ENCODE measurements at places on chromosomes 6 and 20.
A peak's percentile ranks its signal among the peaks of the same experiment; 100 is the strongest.

GRCh38 chr6:53020005-53020744 lies 25.1 kb upstream of the GSTA4 start:
- no peak for DNase-seq

DNA sequence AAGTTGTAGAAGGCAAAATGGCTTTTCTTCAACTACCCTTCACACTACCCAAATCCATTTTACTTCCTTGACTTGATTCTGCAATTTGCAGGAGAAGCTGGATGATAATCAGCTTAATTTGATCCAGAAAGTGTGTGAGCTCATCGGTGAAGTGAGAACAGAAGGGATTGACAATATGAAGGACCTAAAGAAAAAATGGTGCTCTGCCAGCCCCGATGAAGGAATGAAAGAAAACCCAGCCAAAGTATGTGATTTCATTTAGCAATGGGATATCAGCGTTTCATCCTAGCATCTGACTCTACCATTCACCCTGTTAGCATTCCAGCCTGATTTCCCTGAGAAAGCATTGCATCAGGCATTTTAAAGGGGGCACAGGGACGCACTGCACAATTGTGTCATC lies 41.5 kb downstream of the CD164 start:
- no peak for DNase-seq

DNA sequence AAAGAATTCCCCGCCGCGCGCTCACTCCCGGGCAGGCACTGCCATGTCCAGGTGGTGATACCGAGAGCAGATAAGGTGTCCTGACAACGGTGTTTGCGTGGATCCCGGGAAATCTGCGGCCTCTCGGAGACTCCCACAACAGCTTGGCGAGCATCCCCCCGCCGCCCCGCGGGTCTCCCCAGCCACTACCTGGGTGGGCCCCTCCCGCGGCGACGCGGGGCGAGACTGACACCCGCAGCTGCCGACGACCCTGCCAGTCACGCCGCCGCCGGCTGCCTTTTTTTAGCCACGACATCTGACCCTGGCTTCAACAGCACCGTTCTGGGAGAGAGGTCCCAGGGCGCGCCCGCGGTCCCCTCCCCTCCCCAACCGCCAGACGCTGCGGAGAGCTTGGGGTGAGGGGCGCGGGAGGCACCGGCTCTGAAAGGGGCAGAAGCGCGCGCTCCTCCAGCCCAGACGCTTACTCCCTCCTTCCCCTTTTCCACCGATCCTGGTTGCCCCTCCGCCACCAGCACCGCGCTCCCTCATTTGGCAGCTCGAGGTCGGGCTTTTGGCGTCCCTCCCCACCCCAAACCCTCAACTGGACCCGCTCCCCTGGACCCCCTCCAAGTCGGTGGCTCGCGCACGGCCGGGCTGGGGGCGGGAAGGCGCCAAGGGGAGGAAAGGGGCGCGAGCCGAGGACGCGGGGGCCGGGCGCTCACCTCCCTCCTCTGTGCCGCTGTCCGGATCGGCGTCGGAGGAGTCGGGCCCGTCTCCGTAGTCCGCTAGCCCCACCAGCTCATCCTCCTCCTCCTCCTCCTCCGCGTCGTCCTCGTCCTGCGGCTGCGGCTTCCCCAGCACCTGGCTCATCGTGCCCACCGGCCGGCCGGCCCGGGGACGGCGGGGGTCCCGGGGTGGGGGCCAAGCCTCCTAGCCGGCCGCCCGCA lies 665 bp downstream of the RRAGD start:
- peak; percentile 59 for DNase-seq

DNA sequence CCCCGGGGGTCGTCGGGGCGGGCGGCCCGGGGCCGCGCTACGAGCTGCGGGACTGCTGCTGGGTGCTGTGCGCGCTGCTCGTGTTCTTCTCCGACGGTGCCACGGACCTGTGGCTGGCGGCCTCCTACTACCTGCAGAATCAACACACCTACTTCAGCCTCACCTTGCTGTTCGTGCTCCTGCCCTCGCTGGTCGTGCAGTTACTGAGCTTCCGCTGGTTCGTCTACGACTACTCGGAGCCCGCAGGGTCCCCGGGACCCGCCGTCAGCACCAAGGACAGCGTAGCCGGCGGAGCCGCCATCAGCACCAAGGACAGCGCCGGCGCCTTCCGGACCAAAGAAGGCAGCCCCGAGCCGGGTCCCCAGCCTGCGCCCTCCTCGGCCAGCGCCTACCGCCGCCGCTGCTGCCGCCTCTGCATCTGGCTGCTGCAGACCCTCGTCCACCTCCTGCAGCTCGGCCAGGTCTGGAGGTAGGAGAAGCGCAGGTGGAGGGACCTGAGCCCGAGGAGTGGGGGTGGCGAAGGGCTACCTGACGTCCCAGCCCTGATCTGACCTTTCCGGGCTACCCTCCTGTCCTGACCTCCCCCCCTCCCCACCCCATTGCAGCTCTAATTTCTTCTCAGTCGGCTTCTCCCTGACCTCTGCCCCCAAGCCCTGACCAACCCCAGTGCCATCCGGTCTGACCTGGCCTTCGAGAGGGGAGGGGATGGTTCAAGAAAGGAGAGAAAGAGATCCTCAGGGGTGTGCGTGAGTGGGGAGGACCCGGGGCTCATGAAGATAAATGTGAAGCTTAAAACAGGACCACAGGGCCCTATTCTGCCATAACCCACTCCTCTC lies 558 bp downstream of the XKR7 start:
- peak; percentile 72 for DNase-seq

DNA sequence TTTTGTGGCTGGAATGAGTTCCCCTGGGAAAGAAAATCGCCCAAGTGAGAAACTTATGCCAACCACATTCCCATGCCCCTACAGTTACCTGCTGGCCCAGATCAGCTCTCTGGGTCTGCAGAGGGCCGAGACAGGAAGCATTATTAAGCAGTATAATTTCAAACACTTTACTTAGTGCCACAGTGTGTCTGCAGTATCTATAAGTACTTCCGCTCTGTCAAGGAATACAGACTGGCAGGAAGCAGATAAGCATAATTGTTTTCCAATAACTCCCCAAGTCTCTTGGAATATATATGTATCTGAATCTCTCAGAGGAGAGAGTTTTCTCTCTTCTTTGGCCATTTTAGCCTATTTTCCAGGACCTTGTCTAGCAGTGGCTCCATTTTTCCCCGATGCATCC lies 24.9 kb downstream of the SAYSD1 start:
- no peak for DNase-seq

GRCh38 chr6:166626177-166627032 lies 646 bp downstream of the RPS6KA2 start:
- peak; percentile 21 for DNase-seq

GRCh38 chr6:109095835-109096084 lies 453 bp downstream of the CEP57L1 start:
- no peak for DNase-seq
